ENCODE measurements at places on chromosomes 6 and 20. TPM values are rescaled to one million over a fixed set of nuclear protein-coding genes. Genes with fewer than 3 reads are reported as not detected.

POM121L2 gene
- total RNA-seq: not detected

TRAPPC3L gene
- total RNA-seq: not detected

COL21A1 gene
- 9.0 TPM for total RNA-seq

SPATA25 gene
- 3.8 TPM for total RNA-seq

NRM gene
- 0.59 TPM for total RNA-seq

MOG gene
- total RNA-seq: not detected

FRS3 gene
- total RNA-seq: 0.26 TPM

SLPI gene
- total RNA-seq: 1.0 TPM

TRIM38 gene
- 10.2 TPM for total RNA-seq

TSHZ2 gene
- 22.9 TPM for total RNA-seq
